ENCODE measurements at places on chromosomes 12 and 14.

GRCh38 chr12:124053851-124054250, 80.8 kb downstream of the ZNF664 start:
- no peak for DNase-seq

DNA sequence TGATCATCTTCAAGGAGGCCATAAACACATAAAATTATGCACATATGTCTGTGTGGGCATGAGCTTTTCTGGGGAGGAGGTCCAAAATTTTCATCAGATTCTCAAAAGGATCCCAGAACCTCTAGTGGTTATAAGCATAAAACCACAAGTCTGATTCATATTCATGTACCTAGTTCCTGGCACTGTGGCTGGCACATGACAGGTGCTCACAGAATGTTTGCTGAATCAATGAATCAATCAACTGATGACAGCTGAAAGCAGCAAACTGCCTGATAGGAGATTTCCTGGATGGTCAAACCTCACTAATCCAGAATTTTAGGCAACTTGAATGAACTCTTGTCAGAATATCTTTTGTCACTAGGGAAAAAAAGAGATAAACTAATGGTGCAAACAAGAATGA, 13.5 kb upstream of the CMKLR1 start:
- no peak for DNase-seq

GRCh38 chr14:33375196-33375595, 436.5 kb downstream of the NPAS3 start:
- no peak for DNase-seq

- no peak for DNase-seq
These were observed 26.2 kb downstream of the SUSD6 start for GRCh38 chr14:69637503-69638031.

- DNase-seq = no peak
These were observed 8.6 kb downstream of the BRAP start for GRCh38 chr12:111677186-111677585.

DNA sequence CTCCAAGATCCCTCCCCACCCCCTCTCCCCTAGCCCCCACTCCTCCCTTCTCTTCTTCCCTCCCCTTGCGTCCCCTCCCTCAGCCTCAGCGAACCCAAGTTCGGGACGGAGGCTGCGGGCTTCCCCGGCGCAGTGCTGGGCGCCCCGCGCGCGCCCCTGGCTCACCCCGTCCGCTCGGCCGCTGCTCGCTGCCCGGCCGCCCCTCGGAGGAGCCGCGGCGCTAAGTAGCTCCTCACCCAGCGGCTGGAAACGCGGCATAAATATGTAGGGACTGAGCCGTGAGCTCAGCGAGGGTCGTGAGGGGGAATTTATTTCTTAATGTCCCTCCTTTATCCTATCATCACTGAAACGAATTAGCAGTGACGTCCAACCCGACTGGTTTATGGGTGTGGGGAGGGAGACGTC, at the start of gene NOS1:
NOS1 (minus strand) TSS at position 280 of the 405 bp plus-strand sequence. CDS start 30,557 bp downstream, outside the sequence.
- DNase-seq = no peak

- no peak for DNase-seq
These were observed 772 bp downstream of the SCARB1 start for GRCh38 chr12:124862768-124863415.

DNA sequence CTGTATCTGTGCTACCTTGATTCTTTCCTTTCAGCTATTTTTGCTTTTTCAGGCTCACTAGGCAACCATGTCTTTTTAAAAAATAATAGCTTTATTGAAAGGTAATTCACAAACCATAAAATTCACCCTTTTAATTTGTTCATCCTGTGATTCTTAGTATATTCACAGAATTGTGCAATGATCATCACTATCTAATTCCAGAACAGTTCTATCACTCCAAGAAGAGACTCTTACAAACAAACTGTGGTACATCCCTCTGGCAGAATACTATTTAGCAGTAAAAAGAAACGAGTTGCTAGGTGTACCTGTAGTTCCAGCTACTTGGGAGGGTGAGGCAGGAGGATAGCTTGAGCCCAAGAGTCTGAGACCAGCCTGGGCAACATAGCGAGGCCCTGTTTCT, 14.8 kb downstream of the CREBL2 start:
- DNase-seq = no peak

- DNase-seq = no peak
These were observed 366.5 kb downstream of the ALG10 start for GRCh38 chr12:34388636-34389377.

Measured in activated CD8-positive, alpha-beta memory T cell treated with anti-CD3 and anti-CD28 coated beads, Interleukin-2, amount 50 U/mL, for 4 hours (primary cell).